ENCODE measurements at places on chromosomes 13 and 19.

DNA sequence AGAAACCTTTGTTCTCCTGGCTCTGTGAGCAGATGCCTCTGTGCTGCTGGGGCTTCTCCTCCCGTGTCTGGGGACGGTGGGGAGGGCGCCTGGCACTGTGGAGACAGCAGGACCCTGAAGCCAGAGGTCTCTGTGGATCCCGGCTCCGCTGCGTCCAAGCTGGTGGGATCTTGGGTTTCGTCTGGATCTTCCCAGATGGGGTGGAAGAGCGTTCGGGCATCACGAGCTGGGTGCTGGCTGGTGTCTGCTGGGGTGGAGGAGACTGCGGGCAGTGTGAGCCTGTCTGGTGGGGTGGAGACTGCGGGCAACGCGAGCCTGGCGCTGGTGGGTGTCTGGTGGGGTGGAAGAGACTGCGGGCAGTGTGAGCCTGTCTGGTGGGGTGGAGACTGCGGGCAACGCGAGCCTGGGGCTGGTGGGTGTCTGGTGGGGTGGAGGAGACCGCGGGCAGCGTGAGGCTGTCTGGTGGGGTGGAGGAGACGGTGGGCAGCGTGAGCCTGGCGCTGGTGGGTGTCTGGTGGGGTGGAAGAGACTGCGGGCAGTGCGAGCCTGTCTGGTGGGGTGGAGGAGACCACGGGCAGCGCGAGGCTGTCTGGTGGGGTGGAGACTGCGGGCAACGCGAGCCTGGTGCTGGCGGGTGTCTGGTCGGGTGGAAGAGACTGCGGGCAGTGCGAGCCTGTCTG lies 5.6 kb downstream of the TEX29 start:
- no peak for DNase-seq

DNA sequence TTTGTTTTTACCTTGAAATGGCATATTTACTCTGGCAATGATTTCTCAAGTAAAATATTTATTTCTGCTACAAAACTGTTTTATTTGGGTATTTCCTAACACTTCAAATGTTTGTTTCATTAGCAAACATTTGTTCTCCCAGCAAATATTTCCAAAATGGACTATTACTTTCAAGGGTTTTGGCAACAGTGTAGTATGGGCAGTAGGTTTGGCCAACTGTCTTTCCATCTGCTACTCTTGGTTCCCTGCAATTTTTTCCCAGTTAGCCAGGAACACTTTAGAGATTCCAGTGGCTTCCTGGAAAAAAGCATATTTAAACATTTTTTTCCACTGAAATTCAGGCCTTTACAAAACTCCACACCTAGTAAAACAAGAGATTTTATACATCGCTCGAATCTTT lies 466.6 kb downstream of the SLITRK6 start:
- no peak for DNase-seq

DNA sequence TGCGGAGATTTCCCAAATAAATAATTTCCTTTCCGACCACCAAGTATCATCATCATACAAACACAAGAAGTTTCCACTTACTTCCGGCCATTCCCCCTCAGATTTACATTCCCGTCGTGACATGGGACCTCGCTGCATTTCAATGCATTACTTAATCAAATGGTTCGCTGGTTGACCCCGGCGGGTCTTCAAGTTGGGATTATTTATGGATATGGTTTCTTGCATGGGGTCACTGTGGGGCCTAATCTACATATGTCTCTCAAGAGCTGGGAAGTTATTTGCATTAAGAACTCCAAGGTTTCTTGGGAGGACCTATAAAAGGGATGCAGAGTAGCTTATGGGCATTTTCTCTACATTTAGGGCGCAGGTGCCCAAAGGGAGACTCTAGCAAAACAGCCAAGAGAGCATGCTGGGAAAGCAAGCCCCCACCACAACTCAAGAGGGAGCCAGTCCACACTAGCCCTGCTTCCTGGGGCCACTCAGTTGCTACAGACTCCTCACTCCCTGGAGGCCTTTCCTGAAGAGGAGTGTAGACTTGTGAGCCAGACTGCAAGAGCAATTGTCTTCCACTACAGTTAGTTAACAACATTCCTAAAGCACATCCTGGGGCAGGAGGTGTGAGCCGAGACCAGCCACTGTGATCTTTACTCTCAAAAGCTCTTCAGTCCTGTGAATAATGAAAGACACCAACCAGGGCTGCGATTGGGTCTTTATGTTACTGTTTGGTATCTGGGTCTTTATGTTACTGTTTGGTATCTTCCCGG lies 125.3 kb downstream of the KATNAL1 start:
- DNase-seq, result no peak

DNA sequence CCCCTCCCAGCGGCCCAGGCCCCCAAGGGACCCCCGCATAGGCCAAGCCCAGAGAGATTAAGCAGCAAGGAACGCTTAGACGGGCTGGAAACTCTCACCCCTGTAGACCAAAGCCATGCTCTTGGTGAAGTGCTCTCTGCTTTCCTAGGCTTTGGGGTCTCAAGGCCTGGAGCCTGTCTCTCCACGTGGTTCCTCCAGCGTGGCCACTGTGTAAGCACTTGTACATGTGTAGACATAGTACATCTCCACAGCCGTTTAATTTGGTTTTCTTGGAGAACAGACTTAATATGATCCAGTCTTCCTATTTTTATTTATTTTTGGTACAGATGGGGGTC lies 1.1 kb downstream of the NUDT19 start:
- no peak for DNase-seq

GRCh38 chr19:48975947-48976847 lies 11.1 kb downstream of the FTL start:
- DNase-seq, result peak; percentile 28

DNA sequence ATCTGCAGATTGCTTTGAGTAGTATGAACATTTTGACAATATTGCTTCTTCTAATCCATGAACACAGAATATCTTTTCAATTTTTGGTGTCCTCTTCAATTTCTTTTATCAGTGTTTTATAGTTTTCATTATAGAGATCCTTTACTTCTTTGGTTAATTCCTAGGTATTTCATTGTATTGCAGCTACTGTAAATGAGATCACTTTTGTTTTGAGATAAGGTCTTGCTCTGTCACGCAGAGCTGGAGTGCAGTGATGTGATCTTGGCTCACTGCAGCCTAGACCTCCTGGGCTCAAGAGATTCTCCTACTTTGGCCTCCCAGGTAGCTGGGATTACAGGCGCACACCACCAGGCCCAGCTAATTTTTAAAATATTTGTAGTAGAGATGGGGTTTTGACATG lies 9.8 kb downstream of the CYP2A7 start:
- no peak for DNase-seq

DNA sequence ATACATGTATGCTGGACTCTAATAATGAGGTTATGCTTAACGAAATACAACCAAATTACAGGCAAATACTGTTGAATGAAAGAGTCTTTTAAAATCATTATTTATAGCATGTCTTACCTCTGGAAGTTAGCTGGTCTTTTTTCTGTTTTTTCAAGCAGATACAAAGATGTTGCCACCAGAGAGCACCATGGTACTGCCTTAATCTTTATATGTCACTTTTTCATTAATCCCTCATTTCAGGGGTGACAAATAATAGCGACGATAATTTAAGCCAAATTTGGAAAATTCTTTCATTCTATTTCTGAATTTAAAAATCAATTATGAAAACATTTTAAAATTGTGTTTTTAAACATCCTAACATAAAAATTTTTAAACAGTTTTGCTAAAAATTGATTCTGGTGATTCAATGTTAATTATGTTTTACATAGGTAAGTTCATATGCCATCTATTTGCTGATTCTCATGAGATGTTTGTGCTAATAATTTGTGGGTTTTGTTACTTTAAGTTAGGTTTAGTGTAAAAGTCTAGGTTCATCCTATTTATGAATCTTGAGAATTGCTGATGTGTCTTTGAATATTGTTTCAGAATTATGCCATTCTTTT lies 379.3 kb upstream of the SGCG start:
- no peak for DNase-seq

GRCh38 chr13:111153977-111154332 lies 38.8 kb downstream of the ARHGEF7 start:
- no peak for DNase-seq

DNA sequence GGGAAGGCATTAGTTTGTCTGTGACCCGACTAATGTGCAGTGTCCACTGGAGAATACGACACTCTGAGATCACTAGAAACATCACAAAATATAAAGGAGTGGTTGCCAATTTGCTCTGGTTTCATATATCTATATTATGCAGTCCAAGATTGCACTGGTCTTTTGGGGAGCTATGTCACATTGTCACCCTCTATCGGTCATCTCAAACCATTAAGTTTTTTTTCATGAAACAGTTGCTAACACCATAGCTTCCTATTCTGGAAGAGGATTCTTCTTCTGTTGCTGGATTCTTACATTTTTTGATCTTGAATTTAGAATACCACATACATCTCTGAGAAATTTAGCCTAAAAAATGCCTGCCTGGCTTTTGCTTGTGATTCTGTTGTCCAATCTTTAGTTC lies 168.6 kb downstream of the LACC1 start:
- no peak for DNase-seq

DNA sequence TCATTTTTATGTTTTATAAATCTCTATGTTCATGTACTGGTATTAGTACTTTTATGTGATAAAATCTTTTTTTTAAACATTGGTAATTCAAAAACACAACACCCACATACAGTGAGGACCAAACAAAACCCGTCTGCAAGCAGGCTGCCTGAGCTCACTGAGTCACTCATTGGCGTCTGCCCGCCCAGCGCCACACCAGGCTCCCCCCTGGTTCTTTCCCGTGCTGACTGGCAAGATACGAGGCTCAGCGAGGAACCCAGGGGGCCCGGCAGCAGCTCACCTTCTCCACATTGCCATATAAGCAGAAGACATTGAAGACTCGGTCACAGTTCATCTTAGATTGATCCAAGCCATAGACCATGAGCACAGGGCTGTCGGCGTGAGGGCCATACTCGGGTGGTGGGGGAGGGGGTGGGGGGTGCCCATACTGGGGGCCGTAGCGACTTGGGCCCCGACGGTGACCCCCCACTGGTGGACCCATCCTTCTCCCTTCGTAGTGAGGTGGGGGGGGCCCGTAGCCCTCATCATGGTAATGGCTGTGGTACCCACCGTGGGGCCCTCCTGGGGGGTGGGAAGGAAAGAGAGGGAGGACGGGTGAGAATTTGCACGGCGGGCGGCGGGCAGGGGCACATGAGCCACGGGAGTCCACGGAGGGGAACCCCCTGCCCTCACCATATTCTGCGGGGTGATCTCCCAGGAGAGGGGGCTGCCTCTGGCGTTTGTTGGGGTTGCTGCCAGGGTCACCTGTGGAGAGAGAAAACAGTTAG lies 8.4 kb upstream of the ECH1 start:
- no peak for DNase-seq

All from NCI-H1694 treated with DMSO at 0.1 percent for 48 hours (cell line).